ENCODE measurements at places on chromosomes 6 and 20. TPM values are rescaled to one million over a fixed set of nuclear protein-coding genes. Genes with fewer than 3 reads are reported as not detected.

- peak; percentile 84 for DNase-seq
Measured at GRCh38 chr6:156686301-156686994, 90.7 kb upstream of the ARID1B start.

GRCh38 chr6:168542301-168542700 lies 101.3 kb downstream of the SMOC2 start:
- DNase-seq = no peak

DNA sequence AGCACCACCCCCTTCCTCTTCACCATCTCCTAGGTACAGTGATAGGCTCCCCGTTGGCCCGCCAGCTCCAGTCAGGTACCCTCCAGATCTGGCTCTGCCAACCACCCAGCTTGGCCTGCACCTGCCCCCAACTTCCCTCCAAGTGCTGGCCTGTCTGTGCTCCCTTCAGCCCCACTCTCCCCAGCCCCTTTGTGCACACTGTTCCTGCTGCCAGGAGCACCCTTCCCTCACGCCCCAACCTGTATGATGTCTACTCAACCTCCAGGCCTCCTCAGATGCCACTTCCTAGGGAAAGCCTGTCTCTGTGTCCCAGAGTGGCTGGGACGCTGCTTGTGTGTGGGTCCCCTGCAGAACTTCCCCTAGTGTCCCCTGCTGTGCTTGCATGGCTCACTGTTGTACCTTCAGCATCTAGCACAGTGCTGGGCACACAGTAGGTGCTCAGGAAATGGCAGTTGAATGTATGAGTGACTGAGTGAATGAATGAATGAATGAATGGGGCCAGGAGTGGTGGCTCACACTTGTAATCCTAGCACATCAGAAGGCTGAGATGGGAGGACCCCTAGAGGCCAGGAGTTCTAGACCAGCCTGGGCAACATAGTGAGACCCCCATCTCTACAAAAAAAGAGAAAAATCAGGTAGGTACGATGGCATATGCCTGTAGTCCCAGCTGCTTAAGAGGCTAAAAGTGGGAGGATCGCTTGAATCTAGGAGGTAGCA lies 3.0 kb downstream of the ZBP1 start:
- no peak for DNase-seq

GRCh38 chr6:2959909-2960719 lies 11.3 kb downstream of the SERPINB6 start:
- DNase-seq = peak; percentile 94

DNA sequence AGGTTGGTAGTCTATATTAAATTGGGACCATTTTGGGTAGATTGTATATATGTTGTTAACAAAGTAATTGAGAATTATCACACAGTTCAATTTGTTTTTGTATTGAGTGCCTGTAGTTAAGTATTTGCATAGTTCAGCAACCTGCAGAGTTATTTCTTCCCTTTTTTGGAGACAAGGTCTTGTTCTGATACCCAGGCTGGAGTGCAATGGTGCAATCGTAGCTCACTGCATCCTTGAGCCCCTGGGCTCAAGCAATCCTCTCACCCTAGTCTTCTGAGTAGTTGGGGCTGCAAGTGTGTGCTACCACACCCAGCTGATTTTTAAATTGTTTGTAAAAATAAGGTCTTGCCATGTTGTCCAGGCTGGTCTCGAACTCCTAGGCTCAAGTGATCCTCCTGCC lies 250.5 kb downstream of the UTRN start:
- DNase-seq = no peak

DNA sequence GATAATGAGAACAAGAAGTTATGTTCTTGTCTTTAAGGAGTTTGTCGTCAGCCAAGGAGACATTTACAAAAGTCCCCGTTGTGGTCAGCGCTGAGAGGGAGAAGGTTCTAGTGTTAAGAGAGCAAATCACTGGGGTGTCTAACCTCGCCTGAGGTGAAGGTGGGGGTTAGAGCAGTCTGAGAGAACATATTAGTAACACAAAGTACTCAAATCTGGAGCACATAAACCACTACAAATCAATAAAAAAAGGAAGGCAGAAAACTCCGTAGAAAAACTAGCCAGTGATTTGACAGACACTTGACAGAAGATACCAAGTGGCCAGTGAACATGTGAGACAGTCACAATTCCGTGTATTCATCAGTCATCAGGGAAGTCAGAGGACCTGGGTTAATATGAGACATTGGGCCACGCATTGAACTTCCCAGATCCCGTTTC lies 45.4 kb downstream of the CDS2 start:
- no peak for DNase-seq

DNA sequence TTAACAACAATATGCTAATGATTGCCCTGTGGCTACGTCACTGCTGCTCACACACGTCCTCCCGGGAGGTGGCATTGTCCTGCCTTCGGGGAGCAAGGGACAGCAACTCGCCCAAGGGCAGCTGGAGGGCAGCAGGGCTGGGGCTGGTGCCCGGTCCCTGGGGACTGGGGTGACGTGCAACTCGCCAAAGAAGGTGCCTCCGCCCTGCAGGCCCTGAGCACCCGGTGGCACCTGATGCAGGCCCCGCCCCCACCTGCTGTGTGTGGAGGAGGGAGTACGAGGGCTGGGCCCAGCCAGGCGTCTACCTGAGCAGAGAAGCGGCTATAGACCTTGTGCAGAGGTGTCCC lies 64.8 kb upstream of the SLCO4A1 start:
- no peak for DNase-seq

HLA-DMA gene
- total RNA-seq = 6.3 TPM

OPN5 gene
- not detected for total RNA-seq

BTNL2 gene
- not detected for total RNA-seq

UBD gene
- total RNA-seq = not detected
